ENCODE measurements at places on chromosomes 4 and X. TPM values are rescaled to one million over a fixed set of nuclear protein-coding genes. Genes with fewer than 3 reads are reported as not detected.

The RIPPLY1 gene
- not detected for total RNA-seq

DNA sequence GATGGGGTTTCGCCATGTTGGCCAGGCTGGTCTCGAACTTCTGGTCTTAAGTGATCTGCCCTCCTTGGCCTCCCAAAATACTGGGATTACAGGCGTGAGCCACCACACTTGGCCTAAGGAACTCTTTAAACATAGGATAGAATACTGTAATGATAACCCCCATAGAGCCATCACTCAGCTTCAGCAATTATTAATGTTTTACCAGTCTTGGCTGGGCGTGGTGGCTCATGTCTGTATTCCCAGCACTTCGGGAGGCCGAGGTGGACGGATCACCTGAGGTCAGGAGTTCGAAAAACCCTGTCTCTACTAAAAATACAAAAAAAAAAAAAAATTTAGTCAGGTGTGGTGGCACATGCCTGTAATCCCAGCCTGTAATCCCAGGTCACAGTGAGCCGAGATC lies 15.1 kb downstream of the EIF2S3 start:
- no peaks in the 10 kb centered on the region for H3K36me3 ChIP-seq
- H3K4me1 ChIP-seq: no peaks in the 10 kb centered on the region
- no peak overlapping the region for H3K4me3 ChIP-seq
- no peak overlapping the region for H3K27ac ChIP-seq
- no peaks in the 10 kb centered on the region for H3K27me3 ChIP-seq

- no peak overlapping the region for H3K4me3 ChIP-seq
- no peaks in the 10 kb centered on the region for H3K27me3 ChIP-seq
- H3K27ac ChIP-seq: no peak overlapping the region
- no peak for DNase-seq
- H3K36me3 ChIP-seq: no peaks in the 10 kb centered on the region
These were observed 13.0 kb upstream of the SMIM20 start for GRCh38 chr4:25901030-25901430.

DNA sequence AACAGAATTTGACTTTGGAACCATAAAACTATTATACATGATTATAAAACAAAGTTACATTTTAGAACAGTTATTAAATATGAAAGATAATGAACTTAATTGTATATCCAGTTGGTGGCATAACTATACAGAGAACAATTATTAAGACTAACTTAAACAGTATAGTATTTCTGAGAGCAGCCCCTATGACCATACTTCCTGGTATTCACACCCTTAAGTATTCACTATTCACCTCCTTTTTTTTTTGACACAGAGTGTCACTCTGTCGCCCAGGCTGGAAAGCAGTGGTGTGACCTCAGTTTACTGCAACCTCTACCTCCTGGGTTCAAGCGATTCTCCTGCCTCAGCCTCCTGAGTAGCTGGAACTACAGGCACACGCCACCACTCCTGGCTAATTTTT lies 74.5 kb downstream of the FRYL start:
- no peak overlapping the region for H3K27ac ChIP-seq
- H3K4me3 ChIP-seq: no peak overlapping the region
- no peak for DNase-seq
- no peaks in the 10 kb centered on the region for H3K27me3 ChIP-seq
- H3K36me3 ChIP-seq: no peaks in the 10 kb centered on the region

Measured in vagina (tissue), 2 donors.